ENCODE measurements at places on chromosomes 2 and 18. TPM values are rescaled to one million over a fixed set of nuclear protein-coding genes. Genes with fewer than 3 reads are reported as not detected.

GRCh38 chr2:163121483-163121882 lies 282.9 kb upstream of the KCNH7 start:
- H3K4me3 ChIP-seq = no peak overlapping the region
- DNase-seq = no peak
- H3K27me3 ChIP-seq = no peaks in the 10 kb centered on the region
- no peaks in the 10 kb centered on the region for H3K36me3 ChIP-seq
- H3K27ac ChIP-seq = no peak overlapping the region
- H3K4me1 ChIP-seq = no peaks in the 10 kb centered on the region

GRCh38 chr2:31032475-31032874 lies 105.8 kb downstream of the GALNT14 start:
- H3K4me3 ChIP-seq = no peak overlapping the region
- H3K27me3 ChIP-seq = no peaks in the 10 kb centered on the region
- no peak for DNase-seq
- H3K27ac ChIP-seq = no peak overlapping the region
- no peaks in the 10 kb centered on the region for H3K4me1 ChIP-seq

DNA sequence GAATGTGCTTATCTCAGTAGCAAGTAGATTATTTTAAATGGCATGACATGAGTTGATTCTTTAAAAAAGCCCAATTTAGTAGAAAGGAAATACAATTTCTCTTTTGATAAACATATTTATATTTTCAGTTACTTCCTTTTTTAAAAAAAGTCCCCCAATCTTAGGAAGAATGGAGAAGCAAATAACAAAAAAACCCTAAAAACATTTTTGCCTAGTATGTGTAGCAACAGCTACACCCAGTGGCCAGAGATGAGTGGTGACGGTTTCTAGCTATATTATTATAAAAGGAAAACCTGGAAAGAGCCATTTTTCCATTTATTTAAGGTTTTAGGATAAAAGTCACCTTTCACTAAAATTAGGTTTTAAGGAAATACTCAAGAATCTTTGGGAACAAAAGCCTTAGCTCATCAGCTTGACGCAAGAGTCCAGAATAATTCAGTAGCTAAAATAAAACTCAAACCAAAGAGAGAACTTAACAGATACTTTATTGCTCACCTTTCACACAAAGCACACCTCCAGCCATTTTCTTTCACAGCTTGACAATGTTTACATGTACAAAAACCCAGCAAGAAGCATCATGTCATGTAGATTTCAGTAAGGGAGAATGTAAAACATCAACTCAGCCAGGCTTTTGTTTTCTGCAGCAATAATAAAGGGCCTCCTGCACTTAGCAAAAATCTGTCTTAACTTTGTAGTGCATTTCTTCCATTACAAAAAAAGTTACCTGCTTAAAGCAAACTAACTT lies 15.7 kb downstream of the FAM98A start:
- no peaks in the 10 kb centered on the region for H3K27me3 ChIP-seq
- H3K27ac ChIP-seq = no peak overlapping the region
- H3K36me3 ChIP-seq = peaks cover 53% of the 10 kb centered on the region
- DNase-seq = peak; percentile 35
- no peak overlapping the region for H3K4me3 ChIP-seq

GRCh38 chr2:96831679-96832078 lies 12.1 kb downstream of the ANKRD23 start:
- peaks cover 76% of the 10 kb centered on the region for H3K36me3 ChIP-seq
- peaks cover 11% of the 10 kb centered on the region for H3K4me1 ChIP-seq
- no peak overlapping the region for H3K27ac ChIP-seq
- DNase-seq = no peak

DNA sequence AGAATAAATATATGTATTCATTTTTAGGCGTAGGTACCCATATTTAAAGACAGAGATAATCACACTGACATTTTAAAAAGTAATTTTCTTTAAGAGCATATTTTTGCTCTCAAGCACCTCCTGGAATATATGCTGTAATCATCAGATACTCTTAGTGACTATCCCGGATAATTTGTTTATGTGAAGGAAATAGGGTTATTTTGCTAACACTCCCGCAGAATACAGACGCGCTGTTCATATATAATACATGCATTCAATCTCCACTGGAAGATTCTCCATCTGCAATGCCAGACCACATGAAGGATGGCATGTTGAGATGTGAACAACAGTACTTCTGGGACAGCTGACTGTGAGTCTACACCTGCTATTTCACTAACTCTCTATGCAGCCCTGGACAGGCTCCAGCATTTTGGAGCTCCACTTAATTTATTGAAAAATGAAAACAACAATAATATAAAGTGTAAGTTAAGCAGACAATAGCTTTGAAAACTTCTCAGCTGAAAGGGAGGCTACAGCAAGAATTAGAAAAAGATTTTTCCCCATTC lies 430.6 kb downstream of the TMX3 start:
- no peak overlapping the region for H3K27ac ChIP-seq
- no peaks in the 10 kb centered on the region for H3K27me3 ChIP-seq
- H3K4me3 ChIP-seq = no peak overlapping the region
- no peak for DNase-seq
- no peaks in the 10 kb centered on the region for H3K36me3 ChIP-seq

DNA sequence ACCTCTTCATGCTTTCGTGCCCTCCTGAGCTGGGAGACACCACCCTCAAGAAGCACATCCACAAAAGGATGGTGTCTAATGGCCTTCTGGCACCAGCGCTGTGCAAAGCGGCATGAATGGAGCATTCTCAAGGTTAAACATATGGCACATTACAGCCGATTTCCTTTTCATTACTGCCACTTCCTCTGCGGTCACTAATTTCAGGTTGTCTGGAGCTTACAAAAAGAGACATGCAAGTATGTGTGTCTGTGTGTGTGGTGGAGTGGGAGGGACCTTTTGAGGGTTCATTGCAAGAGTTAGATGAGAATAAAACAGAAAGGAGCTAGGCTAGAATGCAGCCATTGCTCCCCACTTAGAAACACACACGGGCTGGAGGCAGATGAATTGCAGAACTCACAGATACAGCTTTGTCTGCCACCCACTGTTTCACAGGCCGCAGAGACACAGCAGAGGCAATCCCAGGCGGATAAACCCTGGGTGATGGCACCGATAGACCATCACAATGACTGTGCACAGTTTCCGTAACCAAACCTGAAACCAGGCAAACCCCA lies 76.0 kb downstream of the TGIF1 start:
- no peak overlapping the region for H3K4me3 ChIP-seq
- peaks cover 31% of the 10 kb centered on the region for H3K4me1 ChIP-seq
- no peaks in the 10 kb centered on the region for H3K36me3 ChIP-seq
- DNase-seq = peak; percentile 46

DNA sequence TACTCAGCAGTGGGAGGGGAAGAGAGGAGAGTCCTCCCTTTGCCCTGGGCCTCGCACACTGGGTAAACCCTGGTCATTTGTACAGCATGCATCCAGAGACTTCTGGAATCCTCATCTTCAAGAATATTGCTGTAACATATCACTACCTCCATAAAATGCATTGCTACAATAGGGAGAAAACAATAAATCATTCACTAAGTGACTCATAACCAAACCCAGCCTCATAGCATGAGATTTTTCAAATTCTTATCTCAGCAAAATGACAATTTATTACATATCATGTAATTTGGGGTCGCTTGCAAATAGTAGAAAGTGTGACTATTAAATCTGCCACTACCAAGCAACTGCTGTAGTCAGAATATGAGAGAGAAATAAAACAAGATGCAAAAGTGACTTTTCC lies 189.4 kb downstream of the ALK start:
- H3K4me3 ChIP-seq = no peak overlapping the region
- no peaks in the 10 kb centered on the region for H3K36me3 ChIP-seq
- no peak for DNase-seq
- H3K27ac ChIP-seq = no peak overlapping the region
- H3K4me1 ChIP-seq = no peaks in the 10 kb centered on the region
- no peaks in the 10 kb centered on the region for H3K27me3 ChIP-seq

- H3K27me3 ChIP-seq = no peaks in the 10 kb centered on the region
- peaks cover 22% of the 10 kb centered on the region for H3K4me1 ChIP-seq
- no peak overlapping the region for H3K27ac ChIP-seq
- H3K36me3 ChIP-seq = no peaks in the 10 kb centered on the region
- no peak for DNase-seq
Measured at GRCh38 chr18:74271635-74272034, 20.1 kb downstream of the CYB5A start.

GRCh38 chr2:202147775-202148174 lies 74.7 kb downstream of the KIAA2012 start:
- no peak overlapping the region for H3K4me3 ChIP-seq
- H3K4me1 ChIP-seq = no peaks in the 10 kb centered on the region
- no peak overlapping the region for H3K27ac ChIP-seq
- peaks cover 36% of the 10 kb centered on the region for H3K27me3 ChIP-seq
- no peaks in the 10 kb centered on the region for H3K36me3 ChIP-seq

- H3K4me1 ChIP-seq = peaks cover 10% of the 10 kb centered on the region
- H3K27ac ChIP-seq = no peak overlapping the region
- no peaks in the 10 kb centered on the region for H3K36me3 ChIP-seq
- DNase-seq = no peak
- H3K27me3 ChIP-seq = no peaks in the 10 kb centered on the region
Measured at GRCh38 chr18:54806526-54806925, 21.8 kb upstream of the RAB27B start.

GRCh38 chr2:233371641-233372040 lies 17.3 kb downstream of the DGKD start:
- H3K27ac ChIP-seq = no peak overlapping the region
- no peak overlapping the region for H3K4me3 ChIP-seq
- no peaks in the 10 kb centered on the region for H3K4me1 ChIP-seq

GRCh38 chr18:51711298-51711889 lies 513.9 kb upstream of the MEX3C start:
- no peaks in the 10 kb centered on the region for H3K27me3 ChIP-seq
- no peak for DNase-seq
- no peak overlapping the region for H3K27ac ChIP-seq
- no peak overlapping the region for H3K4me3 ChIP-seq

- no peaks in the 10 kb centered on the region for H3K27me3 ChIP-seq
- no peaks in the 10 kb centered on the region for H3K36me3 ChIP-seq
- no peak overlapping the region for H3K27ac ChIP-seq
- peaks cover 13% of the 10 kb centered on the region for H3K4me1 ChIP-seq
- peak; percentile 54 for DNase-seq
- H3K4me3 ChIP-seq = no peak overlapping the region
Measured at GRCh38 chr2:47250586-47251403, 95.7 kb upstream of the STPG4 start.

DNA sequence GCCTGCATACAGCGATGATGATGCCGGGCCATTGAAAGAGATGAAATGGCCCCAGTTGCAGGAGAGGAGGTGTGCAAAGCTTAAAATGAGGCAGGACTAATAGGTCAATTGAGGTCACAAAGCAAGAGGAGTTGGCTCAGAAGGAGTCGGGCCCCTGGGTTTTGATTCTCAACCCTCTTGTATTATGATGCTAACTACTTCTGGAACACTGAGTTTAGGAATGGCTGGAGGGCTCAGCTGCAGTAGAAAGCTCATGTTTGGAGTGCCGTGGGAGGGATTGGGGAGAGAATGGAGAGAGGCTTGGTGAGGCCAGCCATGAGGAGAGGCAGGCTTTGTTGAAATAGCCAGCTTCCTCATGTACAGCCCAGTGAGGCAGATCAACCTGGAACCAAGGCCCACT lies 4.8 kb downstream of the TNP1 start:
- H3K27ac ChIP-seq = no peak overlapping the region
- no peak overlapping the region for H3K4me3 ChIP-seq
- no peaks in the 10 kb centered on the region for H3K27me3 ChIP-seq
- peaks cover 15% of the 10 kb centered on the region for H3K4me1 ChIP-seq
- no peak for DNase-seq
- H3K36me3 ChIP-seq = no peaks in the 10 kb centered on the region

GRCh38 chr2:219149667-219150066 lies 10.9 kb downstream of the NHEJ1 start:
- DNase-seq = no peak
- H3K36me3 ChIP-seq = peaks cover 15% of the 10 kb centered on the region
- no peaks in the 10 kb centered on the region for H3K4me1 ChIP-seq
- no peaks in the 10 kb centered on the region for H3K27me3 ChIP-seq
- H3K4me3 ChIP-seq = no peak overlapping the region

GRCh38 chr2:121778741-121779487 lies 23.5 kb downstream of the TSN start:
- 0 out of 3 replicates have a peak, but pooled peaks cover 2% of the 10 kb centered on the region for H3K27me3 ChIP-seq
- H3K4me1 ChIP-seq = no peaks in the 10 kb centered on the region
- DNase-seq = no peak
- no peak overlapping the region for H3K27ac ChIP-seq
- H3K36me3 ChIP-seq = no peaks in the 10 kb centered on the region

- H3K27ac ChIP-seq = no peak overlapping the region
- H3K36me3 ChIP-seq = no peaks in the 10 kb centered on the region
- H3K4me3 ChIP-seq = no peak overlapping the region
- no peak for DNase-seq
Measured at GRCh38 chr2:207321514-207321913, 155.8 kb upstream of the KLF7 start.

DNA sequence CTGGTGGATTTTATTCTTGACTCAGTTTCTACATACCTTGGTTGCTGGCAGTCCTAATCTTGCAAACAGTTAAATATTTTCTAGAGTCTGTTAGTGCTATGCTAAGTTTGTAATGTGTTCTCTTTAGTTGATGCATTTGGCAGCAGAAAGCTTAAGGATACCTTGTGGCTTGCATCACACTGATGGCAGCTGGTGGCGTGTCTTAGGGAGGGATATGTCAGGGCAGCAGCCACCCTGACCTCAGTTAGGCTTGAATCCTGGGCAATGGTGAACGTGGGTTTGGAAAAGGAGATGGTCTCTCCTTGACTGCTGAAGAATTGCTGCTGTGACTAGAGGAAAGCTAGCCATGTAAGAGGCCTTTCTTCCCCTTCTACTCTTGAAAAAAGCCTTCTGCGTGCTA lies 4.2 kb downstream of the IAH1 start:
- DNase-seq = no peak
- H3K4me1 ChIP-seq = no peaks in the 10 kb centered on the region
- H3K27ac ChIP-seq = no peak overlapping the region
- peaks cover 4% of the 10 kb centered on the region for H3K36me3 ChIP-seq

GRCh38 chr2:102442967-102443828 lies 20.2 kb downstream of the IL18RAP start:
- H3K27me3 ChIP-seq = no peaks in the 10 kb centered on the region
- H3K4me1 ChIP-seq = peaks cover 9% of the 10 kb centered on the region
- H3K36me3 ChIP-seq = no peaks in the 10 kb centered on the region
- H3K4me3 ChIP-seq = no peak overlapping the region
- peak; percentile 65 for DNase-seq
- H3K27ac ChIP-seq = no peak overlapping the region

GRCh38 chr2:72893594-72894319 lies 6.5 kb downstream of the SPR start:
- H3K4me1 ChIP-seq = peaks cover 5% of the 10 kb centered on the region
- H3K4me3 ChIP-seq = no peak overlapping the region
- H3K27me3 ChIP-seq = peaks cover 44% of the 10 kb centered on the region
- DNase-seq = peak; percentile 74

Gene NAT8
- not detected for total RNA-seq

Gene APOB
- total RNA-seq = 1.4 TPM

Gene COLEC11
- 2.9 TPM for total RNA-seq

Gene MERTK
- total RNA-seq = 1.4 TPM

Gene ALLC
- total RNA-seq = not detected

Gene ADAM23
- total RNA-seq = 0.02 TPM

Gene CDKL4
- total RNA-seq = not detected

Gene MEIS1
- 9.0 TPM for total RNA-seq

Gene AFF3
- total RNA-seq = 0.02 TPM

Gene DOCK10
- total RNA-seq = 0.76 TPM

Data from K562 (cell line).